ENCODE measurements at places on chromosomes 13 and 19.

GRCh38 chr13:79427265-79427664 lies 21.2 kb upstream of the RBM26 start:
- no peak for DNase-seq

DNA sequence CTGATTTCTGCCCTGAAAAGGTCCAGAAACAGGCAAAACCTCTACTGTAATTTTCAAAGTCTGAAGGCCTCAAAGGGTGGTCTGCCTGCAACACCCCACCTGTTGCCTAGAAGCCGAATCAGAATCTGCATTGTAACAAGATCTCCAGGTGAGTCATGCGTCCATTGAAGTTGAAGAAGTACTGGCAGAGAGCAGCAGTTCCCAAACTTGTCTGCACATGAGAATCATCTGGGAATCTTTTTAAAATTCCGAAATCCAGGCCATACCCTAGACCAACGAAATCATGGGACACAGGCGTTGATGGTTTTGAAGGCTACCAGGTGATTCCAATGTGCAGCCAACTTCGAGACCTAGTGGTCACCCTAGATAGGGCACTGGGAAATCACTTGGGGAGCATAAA lies 16.0 kb upstream of the CLN5 start:
- no peak for DNase-seq

- no peak for DNase-seq
Measured at GRCh38 chr19:27733551-27734266, 1479.2 kb downstream of the UQCRFS1 start.

- no peak for DNase-seq
Measured at GRCh38 chr13:36453516-36453915, 21.2 kb downstream of the CCNA1 start.

GRCh38 chr13:40126306-40127085 lies 471.0 kb downstream of the COG6 start:
- no peak for DNase-seq

- no peak for DNase-seq
Measured at GRCh38 chr13:102584434-102584833, 12.4 kb upstream of the TPP2 start.

GRCh38 chr19:13946414-13946813 lies 5.9 kb upstream of the DCAF15 start:
- no peak for DNase-seq

DNA sequence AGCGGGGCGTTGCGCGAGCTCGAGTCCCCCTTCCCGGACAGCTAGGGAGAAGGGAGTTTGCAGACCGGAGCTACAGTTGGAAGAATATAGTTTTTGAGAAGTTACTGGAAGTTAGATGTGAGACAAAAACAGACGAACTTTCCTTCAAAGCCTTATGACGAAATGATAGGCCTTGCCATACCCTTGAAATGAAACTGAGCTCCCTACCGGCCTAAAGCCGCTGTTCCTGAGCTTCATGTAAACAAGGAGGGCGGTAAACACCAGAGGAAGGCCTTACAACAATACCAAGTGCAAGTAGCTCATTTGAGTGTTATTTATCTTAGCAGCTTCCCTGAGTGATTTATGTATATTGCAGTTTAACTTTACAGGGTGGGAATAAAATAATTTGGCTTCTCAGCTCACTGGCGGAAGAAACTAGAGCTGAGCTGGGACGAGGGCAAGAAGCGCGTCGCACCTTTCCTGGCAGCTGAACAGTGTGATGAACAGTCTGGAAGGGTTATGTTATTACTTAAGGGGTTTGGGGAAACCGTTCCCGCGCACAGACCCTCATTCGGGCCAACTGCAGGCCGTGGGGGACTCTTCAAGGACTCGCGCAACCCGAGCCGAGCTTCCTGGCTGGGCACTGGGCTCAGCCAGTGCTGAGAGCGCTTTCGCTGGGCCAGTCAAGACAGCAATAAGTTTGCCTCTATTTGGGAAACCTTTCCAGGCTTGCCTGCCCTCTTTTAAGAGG lies 111.2 kb downstream of the KCNRG start:
- DNase-seq: peak; percentile 48

DNA sequence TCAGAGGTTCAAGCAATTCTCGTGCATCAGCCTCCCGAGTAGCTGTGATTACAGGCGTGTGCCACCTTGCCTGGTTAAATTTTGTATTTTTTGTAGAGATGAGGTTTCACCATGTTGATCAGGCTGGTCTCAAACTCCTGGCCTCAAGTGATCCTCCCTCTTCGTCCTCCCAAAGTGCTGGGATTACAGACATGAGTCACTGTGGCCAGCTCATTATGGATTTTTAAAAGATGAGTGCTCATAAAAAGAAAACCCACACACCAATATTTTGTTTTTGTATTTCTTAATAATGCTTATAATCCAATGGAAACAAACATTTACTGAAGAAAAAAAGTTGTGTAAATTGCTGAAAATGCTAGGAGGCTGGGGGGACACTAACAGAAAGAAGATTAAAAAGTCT lies 5.0 kb upstream of the MICU2 start:
- DNase-seq: no peak

DNA sequence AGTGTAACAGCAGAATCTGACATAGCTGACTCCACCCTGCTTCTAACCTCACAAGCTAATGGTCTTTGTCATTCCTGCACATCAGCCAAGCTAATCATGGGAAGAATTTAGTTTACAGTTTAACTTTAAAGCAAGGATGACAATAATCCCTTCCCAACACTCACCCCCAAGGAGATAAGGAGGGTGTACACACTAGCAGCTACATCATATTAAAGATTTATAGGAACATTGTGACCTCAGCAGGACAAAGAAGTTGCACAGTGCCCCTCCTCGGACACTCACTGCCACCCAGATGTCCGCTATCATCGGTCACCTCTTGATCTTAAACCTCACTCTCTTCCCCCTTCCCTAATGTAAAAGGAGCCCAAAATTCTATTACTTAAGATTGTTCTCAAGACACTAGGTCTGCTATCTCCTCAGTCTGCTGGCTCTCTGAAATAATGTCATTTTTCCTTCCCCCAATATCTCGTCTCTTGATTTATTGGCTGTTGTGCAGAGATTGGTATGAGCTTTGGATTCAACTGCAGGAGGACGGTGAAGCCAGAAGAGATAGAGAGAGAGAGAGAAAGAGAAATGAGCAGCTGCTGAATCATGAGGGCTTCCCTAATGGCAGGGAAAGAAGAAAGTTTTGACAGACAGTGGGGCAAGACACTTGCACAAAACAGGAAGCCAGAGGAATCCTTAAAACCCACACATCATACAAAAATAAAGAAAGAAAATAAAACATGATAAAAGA lies 17.5 kb upstream of the FFAR2 start:
- no peak for DNase-seq

DNA sequence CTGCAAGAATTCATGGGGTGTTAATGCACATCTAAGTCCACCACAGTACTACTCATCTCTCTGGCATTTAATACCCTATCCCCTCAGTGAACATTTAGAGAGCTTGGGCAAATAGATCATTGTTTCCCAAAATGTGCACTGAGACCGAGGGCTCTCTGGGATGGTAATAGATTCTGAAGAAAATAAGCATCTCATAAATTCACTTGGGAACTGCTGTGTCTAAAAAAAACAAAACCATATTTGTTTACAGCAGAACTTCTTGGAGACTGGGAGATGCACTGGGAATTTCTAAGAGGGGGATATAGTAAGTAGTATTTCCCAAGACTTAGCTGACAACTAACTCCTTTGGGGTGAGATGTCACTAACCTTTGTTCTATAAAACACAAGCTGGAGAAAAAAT lies 58.4 kb downstream of the ENOX1 start:
- no peak for DNase-seq

GRCh38 chr13:101739382-101740178 lies 287.1 kb downstream of the ITGBL1 start:
- DNase-seq: no peak

- no peak for DNase-seq
Measured at GRCh38 chr19:1132552-1133383, 29.0 kb downstream of the GPX4 start.

DNA sequence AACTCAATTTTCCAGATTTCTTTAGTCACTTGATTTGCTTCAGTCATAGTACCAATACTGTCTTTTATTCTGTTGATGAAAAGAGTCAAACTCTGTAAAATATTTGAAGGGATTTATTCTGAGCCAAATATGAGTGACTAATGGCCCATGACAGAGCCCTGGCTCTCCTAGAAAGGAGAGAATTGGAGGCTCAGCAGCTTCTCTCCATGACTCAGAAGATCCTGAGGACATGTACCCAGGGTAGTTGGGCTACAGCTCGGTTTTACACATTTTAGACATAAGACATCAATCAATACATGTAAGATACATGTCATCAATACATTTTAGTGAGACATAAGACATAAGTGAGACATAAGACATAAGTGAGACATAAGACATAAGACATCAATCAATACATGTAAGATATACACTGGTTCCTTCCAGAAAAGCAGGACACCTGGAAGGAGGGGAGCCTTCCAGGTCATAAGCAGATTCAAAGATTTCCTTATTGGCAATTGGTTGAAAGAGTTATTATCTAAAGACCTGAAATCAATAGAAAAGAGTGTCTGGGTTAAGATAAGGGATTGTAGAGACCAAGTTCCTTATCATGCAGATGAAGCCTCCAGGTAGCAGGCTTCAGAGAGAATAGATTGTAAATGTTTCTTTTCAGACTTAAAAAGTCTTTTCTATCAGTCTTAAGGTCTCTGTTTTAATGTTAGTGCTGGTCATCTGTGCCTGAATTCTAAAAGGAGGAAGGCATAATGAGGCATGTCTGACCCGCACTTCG lies 179.8 kb upstream of the RFC3 start:
- DNase-seq: no peak

DNA sequence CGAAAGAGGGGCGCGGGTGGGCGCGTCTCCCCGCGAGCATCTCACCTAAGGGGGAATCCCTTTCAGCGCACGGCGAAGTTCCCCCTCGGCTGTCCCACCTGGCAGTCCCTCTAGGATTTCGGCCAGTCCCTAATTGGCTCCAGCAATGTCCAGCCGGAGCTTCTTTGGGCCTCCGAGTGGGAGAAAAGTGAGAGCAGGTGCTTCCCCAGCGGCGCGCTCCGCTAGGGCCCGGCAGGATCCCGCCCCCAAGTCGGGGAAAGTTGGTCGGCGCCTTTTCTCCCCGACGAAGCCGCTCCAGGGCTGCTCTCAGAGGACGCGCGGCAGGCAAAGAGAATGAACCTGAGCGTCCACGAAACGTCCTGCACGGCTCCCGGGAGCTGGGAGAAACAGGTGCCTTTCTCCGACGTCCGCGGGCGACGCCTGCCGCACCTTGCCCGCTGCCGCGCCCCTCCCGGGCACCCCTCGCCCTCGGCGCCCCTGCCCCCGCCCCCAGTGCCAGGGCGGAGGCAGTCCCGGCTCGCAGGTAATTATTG lies 366 bp upstream of the KL start:
- no peak for DNase-seq

- DNase-seq: no peak
Measured at GRCh38 chr13:77353995-77354394, 27.1 kb upstream of the MYCBP2 start.

GRCh38 chr13:98313023-98313921 lies 136.2 kb upstream of the RNF113B start:
- no peak for DNase-seq

DNA sequence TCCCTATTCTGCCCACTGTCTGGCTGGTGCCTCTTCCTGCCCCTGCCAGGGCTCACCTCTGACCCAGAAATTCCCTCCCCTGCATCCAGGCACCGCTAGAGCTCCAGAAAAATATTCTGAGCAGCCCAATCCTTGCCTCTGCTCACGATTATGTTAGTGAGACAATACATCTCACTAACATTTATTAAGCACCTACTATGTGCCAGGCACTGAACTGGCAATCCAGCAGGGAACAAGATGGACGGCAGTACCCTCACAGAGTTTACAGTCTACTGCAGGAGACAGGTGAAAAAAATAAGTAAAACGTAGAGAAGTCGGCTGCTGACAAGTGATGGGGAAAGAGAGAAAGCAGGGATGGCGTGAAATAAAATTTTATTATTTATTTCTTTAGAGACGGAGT lies 5.5 kb downstream of the TINCR start:
- no peak for DNase-seq

GRCh38 chr13:53638040-53638439 lies 609.4 kb downstream of the OLFM4 start:
- no peak for DNase-seq

DNA sequence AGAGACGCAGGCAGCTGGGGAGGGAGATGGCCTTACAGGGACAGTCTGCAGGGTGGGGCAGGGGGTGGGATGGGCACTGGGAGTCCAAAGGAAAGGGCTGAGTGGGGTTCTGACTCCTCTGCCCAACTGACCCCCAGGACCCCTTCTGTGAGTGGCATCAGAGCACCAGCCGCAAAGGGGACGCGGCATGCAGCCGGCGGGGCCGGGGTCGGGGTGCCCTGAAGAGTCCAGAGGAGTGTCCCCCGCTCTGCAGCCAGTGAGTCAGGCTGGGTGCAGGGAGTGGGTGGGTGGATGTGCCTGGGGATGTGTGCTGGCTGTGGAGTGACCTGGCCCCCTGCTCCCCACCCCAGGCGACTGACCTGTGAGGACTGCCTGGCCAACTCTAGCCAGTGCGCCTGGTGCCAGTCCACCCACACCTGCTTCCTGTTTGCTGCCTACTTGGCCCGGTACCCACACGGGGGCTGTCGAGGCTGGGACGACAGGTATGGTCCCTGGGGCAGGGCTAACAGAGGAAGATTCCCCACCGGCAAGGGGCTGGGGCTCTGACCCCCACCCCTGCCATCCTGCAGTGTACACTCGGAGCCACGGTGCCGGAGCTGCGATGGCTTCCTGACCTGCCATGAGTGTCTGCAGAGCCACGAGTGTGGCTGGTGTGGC lies 25.8 kb downstream of the MEGF8 start:
- no peak for DNase-seq

GRCh38 chr13:96065849-96066248 lies 12.6 kb upstream of the UGGT2 start:
- no peak for DNase-seq

DNA sequence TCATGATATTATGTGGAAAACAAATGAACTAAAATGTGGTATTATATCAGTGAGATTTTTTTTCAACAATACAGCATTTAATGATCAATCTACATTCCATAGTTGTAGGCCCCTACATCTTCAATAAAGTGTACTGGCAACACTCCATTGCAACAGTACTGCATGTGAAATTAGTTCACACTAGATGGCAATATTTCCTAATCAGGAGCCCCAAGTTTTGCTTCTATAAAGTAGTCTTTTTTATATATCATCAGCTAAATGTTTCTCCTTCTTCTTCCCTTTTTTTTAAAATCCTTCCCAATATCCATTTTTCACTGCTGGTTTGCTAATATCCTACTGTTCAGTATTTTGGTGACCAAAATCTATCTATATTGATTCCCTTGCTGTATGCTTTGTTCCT lies 528.3 kb upstream of the ATXN8OS start:
- no peak for DNase-seq

- DNase-seq: no peak
Measured at GRCh38 chr13:65063753-65064152, 2166.4 kb downstream of the PCDH9 start.

- DNase-seq: no peak
Measured at GRCh38 chr13:76874479-76874878, 11.7 kb downstream of the KCTD12 start.

DNA sequence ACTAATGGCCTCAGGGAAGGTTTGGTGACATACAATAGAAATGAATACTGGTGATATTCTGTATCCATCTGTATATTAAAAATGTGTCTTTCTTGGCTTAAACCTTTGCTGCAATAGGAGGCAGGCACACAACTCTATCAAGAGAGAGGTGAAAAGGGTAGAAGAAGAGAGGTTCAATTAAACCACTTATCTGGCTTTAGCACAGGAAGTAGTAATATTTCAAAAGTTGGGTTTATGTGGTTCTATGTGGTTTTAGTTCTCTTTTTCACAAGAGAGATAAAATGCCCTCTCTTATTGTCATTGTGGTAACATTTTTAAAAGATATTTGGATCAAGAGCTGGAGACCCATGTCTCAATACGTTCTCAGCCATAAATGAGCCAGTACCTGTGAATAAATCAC lies 146.2 kb upstream of the FNDC3A start:
- DNase-seq: no peak

All from CMK (cell line).